ENCODE measurements at places on chromosomes 1 and 21.

DNA sequence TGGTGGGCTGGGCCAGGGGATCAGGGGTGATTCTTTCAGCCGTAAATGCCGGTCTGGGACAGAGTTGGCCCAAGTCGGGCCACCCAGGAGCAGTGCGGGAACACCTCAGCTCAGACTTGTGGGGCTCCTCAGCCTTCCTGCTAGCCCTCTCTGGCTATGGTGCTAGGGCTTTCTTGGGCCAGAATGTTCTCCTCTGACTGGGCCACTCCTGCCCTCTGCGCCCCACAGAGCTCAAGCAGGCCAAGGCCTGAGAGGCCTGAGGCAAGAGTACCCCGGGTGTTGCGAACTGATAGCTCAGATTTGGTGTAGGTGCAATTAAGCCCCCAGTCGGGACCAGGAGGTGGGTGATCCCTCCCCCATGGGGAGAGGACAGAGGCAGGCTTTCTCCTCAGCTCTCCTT, 51.8 kb downstream of the LGR6 start:
- no peak for DNase-seq

GRCh38 chr1:6499296-6499695, 7.8 kb upstream of the PLEKHG5 start:
- no peak for DNase-seq

GRCh38 chr1:30588311-30589073, 134.9 kb downstream of the MATN1 start:
- DNase-seq: no peak

DNA sequence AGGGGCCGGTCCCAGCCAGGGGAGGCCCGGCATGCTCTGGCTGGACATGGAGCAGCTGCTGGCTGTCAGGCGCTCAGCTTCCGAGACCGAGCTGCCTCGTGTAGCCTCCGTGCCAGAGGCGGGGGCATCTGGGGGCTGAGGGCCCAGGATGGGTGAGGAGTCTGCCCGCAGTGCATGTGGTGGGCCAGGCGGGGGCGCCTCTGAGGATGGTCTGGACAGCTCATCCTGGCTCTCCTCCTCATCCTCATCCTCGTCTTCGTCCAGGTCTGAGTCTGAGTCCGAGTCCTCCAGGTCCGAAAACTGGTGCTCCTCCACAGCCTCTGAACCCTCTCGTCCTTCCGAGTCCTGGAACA, 28.9 kb upstream of the EDN2 start:
- DNase-seq: no peak

GRCh38 chr1:221695301-221695700, 46.6 kb downstream of the DUSP10 start:
- DNase-seq: no peak

DNA sequence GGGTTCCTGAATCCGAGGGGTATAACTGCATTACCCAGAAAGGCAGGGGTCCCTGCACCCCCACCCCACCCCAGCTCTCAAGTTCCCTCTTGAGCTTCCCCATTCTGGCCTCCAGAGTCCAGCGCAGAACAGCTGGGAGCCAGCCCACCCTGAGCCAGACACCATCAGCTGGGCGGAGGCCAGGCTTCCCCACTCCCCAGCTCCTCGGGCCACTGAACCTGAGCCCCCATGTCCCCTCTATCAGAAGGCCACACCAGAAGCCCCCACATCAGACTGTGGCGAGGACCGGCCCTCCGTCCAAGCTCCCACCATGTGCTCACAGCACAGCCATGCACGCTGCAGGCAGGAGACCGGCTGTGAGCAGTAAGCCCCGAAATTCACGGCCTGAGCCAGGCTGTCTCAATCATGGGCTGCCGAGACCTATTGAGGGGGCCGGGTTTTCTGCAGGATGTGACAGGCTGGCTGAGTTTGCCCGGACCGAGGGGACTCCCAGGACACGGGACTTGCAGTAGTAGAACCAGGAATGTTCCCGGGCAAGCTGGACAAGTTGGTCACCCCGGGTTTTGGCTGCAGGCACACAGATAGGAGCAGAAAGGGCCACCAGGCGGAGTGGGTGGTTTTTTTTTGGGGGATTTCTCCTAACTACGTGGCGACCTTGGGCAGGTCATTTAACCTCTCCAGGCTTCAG, 25.5 kb upstream of the TNFRSF1B start:
- DNase-seq: no peak

DNA sequence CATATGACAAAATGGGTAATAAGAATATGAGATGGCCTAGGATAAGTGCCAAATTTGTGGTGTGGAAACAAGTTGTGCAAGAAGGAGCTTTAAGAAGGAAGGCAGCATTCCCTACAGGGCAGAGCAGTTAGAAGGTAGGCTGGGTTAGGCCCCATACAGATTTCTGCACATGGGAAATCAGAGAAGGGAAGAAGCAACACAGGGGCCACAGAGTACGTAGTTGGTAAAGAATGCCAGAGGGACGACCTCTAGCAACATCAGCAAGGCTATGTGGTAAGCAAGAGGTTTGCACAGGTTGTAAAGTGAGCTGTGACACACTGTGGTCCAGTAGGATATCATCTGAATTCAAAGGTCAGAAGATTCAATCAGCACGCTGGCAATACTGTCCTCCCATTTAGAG, 765.6 kb upstream of the B3GALT2 start:
- DNase-seq: peak; percentile 78

- DNase-seq: no peak
Measured at GRCh38 chr1:182308826-182309225, 82.8 kb downstream of the GLUL start.
